NCI-H524 (cell line): ENCODE measurements at places on chromosomes 2 and 18.

GRCh38 chr18:8217051-8217564 is 392.1 kb upstream of the RAB12 start:
- DNase-seq, result no peak

DNA sequence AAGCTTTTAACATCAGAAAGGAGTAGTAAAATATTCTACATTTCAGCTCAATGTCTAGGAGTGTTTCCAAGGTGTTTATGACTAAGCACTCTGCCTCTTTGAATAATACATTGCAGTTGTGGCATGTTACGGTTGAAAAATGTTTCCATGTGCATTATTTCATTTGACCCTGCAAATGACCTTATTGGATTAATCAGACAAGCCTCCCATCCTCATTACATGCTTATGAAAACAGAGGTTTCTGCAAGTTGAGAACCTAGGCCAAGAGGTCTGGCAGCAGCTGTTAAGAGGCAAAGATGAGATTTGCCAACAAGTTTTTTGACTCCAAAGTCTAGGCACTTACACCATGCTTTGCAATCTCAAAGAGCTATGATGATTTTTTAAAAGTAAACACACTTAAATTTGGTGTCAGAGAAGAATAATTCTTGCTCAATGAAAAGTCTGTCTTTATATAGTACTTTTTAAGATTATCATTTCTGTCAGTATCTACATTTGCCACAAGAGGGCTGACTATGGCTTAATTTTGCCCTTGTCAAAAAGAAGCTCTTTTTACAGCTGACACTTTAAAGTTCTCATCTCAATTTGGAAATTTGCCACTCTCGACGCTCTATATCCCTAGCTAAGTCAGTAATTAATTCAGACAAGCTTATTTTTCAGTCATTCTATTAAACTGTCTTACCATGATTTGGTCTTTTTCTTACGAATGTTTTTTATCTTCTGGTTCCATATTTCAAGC is 260.6 kb downstream of the PAX3 start:
- peak; percentile 51 for DNase-seq

DNA sequence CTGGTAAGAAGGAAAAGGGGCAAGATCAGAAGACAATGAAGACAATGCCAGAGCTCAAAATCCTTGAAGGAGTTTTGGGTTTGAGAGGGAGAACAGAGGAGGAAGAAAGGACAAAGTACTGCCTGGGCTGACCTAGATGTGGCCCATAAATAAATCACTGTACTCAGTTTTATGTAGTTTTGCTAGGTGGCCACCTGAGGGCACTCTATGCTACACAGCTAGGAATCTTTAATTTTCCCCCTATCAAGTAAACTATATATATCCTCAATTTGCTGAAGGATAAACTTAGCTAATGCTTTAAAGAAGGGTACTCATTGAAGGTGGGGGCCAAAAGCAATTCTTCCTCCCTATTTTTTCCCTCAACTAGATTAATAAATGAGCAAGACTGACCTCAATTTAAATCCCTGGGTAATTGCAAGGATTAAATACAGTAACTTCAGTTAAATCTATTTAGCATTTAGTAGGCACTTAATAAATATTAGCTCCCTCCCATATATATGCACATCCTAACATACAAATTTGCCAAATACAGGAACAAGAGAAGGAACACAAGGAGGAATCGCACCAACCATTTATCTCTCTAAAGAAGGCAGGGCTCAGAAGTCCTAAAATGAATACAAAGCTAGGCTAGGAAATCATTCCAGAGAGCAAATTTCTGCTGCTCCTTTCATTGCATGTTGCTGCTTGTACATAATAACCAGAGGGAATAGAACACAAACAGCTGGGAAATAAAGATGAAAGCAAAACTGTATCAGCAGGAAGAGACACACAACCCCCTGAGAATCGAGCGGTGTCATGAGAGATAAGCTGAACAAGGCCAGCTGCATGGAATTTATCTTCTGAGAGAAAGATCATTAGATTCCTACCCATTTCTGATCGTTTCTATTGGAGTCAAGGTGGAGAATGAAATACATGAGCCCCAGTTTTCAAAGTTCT is 540.1 kb downstream of the NRXN1 start:
- DNase-seq, result peak; percentile 44

DNA sequence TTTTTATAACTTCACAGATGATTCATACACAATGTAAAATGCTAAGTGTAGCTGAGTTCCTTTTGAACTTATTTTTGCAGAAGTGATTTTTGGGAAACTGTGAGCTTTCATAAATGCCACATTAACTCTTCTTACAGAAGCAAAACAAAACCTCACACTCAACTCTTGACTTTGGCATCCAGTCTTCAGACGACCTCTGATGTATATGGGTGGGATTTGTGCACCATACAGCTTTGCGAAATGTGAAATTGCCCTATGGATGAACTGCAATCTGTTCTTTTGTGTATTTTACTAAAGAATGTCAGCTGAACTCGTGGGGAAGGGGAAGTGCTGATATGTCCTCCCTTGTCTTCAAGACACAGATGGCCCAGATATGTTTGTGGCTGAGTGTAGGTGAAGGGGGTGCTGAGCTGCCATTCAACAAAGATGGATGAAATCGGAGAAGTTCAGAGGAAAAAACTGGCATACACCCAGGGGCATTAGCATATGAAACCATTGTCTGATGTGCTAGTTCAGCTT is 218.3 kb downstream of the PTGR3 start:
- DNase-seq, result peak; percentile 93

DNA sequence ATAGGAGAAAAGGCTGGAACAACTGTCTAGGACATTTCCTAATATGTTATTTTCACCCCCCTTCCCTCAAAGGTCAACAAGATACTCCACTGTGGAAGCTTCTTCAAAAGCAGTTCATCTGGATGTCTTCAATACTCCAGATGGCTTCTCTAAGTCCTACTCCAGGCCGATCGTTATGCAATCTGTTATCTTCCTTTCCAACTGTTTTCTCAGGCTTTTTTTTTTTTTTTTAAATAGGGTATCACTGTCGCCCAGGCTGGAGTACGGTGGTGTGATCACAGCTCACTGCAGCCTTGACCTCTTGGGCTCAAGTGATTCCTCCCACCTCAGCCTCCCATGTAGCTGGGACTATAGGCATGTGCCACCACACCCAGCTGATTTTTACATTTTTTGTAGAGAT is 26.3 kb downstream of the ATP8B1 start:
- DNase-seq, result peak; percentile 75

- no peak for DNase-seq
Observed at GRCh38 chr2:95079199-95079683, 42.4 kb downstream of the MRPS5 start.

GRCh38 chr18:47603158-47603557 is 327.3 kb downstream of the SMAD2 start:
- no peak for DNase-seq

GRCh38 chr2:239318151-239318611 is 82.6 kb downstream of the HDAC4 start:
- DNase-seq, result no peak

- DNase-seq, result no peak
Observed at GRCh38 chr2:61906186-61906470, 654 bp downstream of the COMMD1 start.

GRCh38 chr2:153373510-153374279 is 104.9 kb downstream of the RPRM start:
- DNase-seq, result no peak

- DNase-seq, result no peak
Observed at GRCh38 chr2:135703300-135703699, 38.4 kb upstream of the UBXN4 start.

GRCh38 chr18:57311472-57311871 is 40.9 kb upstream of the ST8SIA3 start:
- DNase-seq, result no peak

- DNase-seq, result peak; percentile 3
Observed at GRCh38 chr2:119943058-119943457, 69.8 kb upstream of the EPB41L5 start.

DNA sequence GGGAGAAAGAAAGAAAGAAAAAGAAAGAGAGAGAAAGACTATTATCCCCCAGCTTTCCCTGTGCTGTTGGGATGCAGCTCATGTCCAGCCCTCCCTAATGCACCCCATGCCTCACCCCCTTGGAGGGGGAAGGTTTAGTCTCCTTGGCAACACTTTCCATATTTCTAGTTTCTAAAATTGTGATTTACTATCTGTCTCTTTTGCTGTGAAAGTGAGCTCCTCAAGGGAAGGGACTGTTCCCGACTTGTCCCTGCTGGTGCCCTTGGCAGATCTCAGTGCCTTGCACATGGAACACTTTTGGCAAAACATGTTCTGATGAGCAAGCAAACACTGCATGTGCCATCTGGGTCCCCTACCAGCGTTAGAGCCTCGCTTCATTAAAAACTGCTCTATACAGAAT is 11.7 kb upstream of the NAPG start:
- DNase-seq, result no peak

DNA sequence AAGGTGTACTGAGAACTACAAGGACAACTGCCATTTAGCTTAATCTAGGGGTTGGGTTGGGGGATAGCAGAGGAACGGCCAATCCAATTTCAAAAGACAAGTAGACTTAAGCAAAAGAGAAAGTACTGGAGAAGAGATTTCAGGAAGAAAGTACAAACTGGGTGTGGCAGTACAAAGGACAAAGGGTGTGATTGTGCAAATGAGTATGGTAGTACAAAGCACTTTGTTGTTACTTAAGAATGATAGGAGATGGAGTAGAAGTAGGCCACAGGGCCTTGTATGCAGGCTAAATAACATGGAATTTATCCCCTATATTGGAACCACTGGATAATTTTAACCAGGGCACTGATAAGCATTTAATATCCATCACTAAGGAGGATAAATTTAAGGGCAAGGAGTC is 4.7 kb upstream of the ORC2 start:
- no peak for DNase-seq

DNA sequence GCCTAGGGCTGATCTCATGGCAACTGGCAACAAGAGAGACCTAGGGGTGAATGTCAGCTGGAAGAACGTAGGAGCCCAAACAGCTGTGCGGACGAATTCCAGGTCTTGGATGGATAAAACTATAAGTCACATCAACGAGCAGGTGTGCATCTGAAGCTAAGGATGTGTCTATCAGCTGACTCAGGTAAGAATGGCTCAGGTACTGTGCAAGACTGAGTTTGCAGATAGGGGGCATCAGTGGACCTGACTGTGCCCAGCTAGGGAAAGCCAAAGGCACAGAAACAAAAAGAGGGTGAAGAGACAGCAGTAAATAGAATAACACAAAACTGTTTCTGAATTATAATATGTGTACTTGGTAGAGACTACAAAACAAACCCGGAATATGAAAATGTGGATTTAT is 357.3 kb downstream of the ZEB2 start:
- peak; percentile 23 for DNase-seq
